ENCODE measurements at places on chromosomes 5 and 9.
A peak's percentile ranks its signal among the peaks of the same experiment; 100 is the strongest.

DNA sequence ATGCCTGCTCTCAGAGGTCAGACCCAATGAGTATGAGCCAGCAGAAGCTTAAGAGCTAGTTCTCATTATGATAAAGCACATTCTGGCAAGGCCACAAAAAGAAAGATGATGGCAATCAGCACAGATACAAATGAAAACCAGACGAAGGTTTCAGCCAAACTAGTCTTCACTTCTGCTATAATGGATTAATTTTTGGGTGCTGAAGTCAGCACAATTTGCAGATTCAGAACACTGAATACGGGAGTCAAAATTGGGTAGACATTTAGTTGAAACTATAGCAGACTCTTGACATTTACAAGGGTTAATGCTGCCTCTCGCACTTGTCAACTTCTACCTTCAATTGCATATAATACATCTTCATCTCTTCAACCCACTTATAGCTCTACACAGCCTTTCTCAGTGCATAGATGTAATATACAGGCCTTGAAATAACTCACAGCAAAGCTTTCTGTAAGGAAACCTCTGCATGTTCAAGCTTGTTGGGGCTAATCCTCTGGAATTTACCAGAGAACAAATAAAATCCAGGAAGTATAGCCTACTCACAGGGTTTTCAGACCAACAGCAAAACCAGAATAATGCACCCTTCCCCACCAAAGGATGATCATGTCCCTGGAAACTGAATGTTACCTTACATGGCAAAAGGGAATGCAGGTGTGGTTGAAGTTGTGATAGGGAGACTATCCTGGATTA is 77.1 kb downstream of the BAAT start:
- no peak for DNase-seq

GRCh38 chr9:113572076-113572861 is 108.7 kb downstream of the RGS3 start:
- no peak for DNase-seq

DNA sequence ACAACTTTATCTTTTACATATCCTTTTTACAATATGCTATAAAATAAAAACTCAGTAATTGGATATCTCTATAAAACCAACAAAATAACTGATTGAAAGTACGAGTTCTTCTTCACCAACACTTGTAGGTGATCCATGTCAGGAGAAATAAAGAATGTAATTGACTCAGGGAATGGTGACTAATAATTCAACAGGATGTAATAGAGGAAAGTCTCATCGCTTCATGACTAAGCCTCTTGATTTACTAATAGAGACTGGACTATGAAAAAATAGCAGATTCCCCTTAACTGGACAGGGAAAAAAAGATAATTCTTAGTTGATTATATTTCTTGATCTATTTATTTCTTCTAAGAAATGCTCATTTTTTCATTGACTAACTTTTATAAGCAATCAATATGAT is 507.7 kb upstream of the PTGER4 start:
- DNase-seq = peak; percentile 69

GRCh38 chr9:131492070-131492469 is 10.6 kb upstream of the POMT1 start:
- DNase-seq = no peak

DNA sequence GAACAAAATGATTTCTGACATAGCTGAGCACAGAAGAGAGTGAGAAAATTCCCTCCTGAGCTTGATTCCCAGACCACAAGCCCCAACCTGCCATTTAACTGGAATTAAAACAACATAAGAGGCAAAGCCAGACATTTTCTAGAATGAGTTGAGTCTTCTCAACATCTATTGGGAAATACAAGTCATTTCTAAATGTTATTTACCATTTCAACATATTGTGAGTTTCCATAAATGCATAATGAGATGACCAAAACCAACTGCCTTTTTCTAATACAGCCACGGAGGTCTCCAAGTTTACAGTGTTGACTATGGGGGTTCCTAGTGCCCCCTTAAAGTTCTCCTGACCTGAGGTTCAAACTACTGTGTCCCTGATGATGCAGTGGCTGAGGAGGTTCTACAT is 20.0 kb downstream of the SH3TC2 start:
- no peak for DNase-seq

- DNase-seq = peak; percentile 85
These were observed 31.7 kb downstream of the DOCK2 start for GRCh38 chr5:169668732-169669131.

DNA sequence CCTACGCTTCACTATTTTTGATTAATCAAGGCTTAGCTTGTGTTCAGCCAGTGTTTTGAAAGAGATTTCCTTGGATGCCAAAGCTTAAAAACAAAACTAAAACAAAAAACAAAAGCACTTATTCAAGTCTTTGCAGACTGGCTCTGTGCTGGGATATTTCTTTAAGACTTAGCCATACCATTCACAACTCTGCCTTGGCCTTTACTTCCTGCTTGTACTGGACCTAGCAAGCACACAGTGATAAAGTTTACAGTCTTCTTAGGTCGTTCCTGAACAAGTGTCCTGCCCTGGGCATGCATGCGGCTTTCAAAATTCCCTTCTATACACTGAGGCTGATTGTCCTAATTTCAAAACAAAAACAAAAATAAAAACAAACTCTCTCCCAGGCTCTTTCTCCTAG is 20.7 kb downstream of the FBXL17 start:
- no peak for DNase-seq

GRCh38 chr5:115956957-115957356 is 5.3 kb upstream of the LVRN start:
- DNase-seq = no peak

DNA sequence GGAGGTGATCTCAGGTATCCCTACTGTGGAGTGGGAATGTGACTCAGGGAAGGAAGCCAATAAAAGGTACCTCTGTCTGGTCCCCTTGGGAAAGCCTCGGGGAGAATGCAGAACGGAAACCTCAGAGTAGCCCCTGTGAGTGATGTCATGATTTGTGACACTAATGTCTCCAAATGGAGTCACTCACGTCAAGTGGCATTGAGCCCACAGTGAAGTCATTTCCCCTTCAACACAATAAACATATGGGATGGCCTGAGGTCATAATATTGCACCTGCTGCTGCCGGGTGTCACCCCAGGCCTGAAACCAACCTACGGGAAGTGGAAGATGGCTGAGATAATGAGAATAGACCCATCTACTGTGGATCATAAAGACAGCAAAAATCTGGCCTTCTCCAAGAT is 75.9 kb upstream of the GOLM1 start:
- DNase-seq = no peak

DNA sequence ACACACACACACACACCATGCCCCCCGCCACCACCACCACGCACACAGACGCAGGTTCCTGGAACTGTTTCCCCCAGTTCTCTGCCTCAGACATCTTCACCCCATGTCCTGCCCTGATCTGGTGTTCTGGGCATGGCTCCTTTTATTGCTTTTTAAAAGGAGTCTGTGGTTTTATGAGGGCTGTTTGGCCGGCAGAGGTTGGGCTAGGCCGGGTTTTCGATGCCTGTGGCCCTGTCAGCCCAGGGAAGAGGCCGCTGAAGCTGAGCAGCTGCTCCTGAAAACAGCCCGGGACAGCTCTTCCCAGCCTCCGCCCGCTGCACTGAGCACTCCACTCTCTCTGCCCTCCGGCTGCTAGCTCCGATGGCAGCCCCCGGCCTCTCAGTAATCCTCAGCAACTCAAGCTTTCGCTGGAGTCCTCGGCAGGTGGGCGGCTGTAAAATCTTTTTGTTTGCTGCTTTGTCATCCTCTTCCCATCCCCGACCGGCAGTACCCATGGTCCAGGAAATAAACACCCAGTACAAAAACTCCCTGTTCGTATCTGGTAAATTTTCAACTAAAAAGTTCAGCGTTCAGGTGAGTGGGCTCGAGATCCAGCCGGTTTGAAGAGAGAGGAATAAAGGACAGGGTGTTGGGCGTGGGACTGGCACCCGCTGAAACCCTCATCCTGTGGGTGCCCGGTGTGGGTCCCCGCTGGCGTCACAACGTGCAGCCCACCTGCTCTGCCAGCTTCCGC is 103.0 kb upstream of the ERCC6L2 start:
- DNase-seq = no peak

DNA sequence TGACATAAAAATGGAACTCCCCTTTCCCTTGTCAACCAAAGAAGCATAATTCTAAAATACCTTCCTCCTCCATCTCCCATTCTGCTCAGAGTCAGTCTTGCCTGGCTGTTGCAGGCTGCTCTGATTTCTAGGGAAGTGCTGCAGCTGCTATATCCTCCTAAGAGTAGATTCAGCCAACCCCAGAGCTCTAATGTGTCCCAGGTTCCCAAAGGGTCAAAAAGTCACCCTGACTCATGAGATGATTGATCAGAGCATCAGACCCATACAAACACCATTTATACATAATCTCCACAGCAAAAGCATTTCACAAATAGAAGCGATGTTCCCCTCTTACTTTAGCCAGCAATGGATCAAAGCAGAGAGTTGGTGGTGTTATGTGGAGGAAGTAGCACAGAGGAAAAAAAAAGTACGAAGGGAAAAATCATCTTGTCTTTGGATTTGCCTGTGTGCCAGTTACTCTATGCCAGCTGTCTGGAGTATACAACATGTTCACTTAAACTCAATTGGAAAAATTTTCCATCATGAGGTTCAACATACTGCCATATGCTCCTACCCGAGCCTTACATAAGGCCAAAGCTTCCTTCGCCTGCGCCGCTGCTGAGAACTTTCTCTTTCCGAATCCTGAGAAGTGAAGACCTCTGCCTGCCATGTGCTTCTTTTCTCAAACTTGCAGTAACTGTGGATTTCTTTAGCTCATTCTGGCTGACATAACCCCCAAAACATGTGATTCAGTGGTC is 258.0 kb downstream of the TLE4 start:
- DNase-seq = no peak

DNA sequence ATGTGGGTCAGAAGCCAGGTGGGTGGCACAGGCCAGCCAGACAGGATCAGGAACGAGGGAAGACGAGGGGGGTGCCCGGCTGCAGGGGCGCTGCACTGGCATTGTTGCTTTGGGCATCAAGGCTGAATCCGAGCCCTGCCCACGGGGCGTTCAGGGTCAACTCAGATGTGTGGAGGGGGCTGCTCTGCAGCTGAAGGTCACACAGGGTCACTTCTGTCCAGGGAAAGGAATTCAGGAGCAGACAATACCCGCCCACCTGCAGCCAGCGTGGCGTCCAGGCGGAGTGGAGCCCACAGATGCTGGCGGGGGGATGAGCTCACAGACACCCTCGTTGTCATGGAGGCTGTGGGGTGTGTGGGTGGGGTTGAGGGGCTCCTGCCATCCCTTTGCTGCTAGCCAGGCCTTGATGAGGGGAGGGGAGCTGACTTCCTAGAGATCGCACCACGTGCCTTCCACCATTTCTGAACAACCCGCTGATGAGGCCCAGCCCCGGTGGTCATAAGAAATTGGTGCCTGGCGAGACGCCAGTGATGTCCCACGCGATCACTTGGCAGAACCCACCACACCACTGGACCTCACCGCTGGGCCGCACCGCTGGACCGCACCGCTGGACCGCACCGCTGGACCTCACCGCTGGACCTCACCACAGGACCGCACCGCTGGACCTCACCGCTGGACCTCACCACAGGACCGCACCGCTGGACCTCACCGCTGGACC is 31.2 kb downstream of the MRPL36 start:
- no peak for DNase-seq

- peak; percentile 60 for DNase-seq
These were observed 318.8 kb downstream of the PIK3R1 start for GRCh38 chr5:68534131-68534940.

GRCh38 chr5:109945097-109945678 is 255.5 kb downstream of the MAN2A1 start:
- DNase-seq = no peak

DNA sequence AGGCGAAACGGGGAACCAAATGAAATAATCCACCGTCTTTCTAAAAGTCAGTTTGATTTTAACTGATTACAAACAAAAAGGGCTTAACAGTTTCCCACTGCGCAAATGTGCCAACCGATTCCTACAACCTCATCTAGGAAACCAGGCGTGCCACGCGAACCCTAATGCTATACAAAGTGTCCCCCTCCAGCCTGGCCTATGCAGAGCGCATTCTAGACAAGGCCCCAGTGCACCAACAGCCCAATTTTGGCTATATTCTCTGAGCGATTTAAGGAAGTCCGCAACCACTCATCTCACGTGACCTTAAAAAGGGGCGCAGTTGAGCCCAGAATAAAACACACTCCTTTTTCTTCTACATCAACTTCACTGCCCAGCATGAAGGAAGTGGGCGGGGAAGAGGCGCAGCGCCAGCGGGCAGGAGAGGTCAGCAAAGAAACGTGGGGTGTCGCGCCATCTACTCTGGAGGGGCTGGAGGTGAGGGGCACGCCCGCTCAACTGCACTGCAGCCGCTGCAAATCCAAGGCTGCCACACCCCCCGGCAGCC is 779 bp downstream of the FAM13B start:
- DNase-seq = peak; percentile 70

GRCh38 chr5:5767286-5767928 is 344.9 kb downstream of the ICE1 start:
- DNase-seq = no peak

DNA sequence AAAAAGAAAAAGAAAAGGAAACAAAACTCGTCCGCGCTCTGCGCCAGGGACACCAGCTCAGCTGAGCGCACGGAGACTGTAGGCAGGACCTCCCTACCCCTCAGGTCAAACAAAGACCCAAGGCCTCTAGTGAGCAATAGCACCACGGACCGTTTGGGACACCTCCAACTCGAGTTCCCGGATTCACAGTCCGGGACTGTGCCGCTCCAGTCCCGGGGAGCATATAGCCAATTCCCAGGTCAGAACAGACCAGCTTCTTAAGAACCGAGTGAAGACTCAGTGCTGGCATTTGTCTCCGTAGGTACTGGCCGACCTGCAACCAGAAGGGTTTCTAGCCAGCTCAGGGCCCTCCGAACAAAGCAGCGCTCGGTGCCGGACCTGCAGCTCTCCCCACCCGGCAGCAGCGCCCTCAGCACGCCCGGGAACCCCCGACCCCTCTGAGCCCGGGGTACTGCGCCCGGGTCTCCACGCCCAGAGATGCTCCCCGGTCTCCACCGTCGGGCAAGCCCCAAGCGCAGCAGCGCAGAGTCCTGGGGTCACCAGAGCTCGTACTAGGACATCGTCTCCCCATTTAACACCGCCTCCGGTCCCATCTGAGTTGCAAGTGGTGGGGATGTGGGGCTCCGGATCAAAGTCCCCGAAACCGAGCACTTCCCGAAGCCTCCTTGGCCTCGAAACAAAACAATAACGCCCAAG is 591 bp downstream of the ABCA1 start:
- DNase-seq = peak; percentile 58

DNA sequence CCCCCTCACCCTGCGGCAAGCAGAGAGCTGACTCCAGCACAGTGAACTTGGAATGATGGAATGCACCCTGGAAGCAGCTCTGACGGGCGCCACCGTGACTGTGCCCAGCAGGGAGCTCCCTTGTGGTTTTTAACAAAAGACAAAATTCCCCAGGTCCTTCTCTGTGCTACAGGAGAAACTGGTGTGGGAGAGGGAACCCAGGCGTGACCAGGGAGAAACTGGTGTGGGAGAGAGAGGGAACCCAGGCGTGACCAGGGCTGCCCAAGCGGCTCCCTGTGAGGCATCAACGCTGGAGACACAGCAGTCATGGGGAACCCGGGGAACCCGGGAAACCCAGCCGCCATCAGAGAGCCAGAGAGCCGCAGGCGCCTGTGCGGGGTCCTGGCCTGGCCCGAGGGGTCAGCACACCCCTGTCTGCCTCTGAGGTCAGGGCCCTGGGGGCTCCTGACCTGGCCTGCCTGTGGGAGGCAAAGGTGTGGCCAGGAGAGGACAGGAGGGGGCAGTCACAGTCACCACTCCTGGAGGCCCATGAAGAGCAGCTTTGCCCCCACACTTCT is 3.1 kb upstream of the AHRR start:
- peak; percentile 83 for DNase-seq

All from A172 (cell line).